H1 (cell line): ENCODE measurements at places on chromosomes 2 and 18. TPM values are rescaled to one million over a fixed set of nuclear protein-coding genes. Genes with fewer than 3 reads are reported as not detected.

Gene FLACC1
- 0.58 and 0.80 TPM in 2 replicates for total RNA-seq

- no peak overlapping the region for H3K27ac ChIP-seq
- H3K36me3 ChIP-seq, result no peaks in the 10 kb centered on the region
- H3K4me3 ChIP-seq, result no peak overlapping the region
- no peaks in the 10 kb centered on the region for H3K27me3 ChIP-seq
Observed at GRCh38 chr2:30139131-30139870, 7.5 kb upstream of the YPEL5 start.

DNA sequence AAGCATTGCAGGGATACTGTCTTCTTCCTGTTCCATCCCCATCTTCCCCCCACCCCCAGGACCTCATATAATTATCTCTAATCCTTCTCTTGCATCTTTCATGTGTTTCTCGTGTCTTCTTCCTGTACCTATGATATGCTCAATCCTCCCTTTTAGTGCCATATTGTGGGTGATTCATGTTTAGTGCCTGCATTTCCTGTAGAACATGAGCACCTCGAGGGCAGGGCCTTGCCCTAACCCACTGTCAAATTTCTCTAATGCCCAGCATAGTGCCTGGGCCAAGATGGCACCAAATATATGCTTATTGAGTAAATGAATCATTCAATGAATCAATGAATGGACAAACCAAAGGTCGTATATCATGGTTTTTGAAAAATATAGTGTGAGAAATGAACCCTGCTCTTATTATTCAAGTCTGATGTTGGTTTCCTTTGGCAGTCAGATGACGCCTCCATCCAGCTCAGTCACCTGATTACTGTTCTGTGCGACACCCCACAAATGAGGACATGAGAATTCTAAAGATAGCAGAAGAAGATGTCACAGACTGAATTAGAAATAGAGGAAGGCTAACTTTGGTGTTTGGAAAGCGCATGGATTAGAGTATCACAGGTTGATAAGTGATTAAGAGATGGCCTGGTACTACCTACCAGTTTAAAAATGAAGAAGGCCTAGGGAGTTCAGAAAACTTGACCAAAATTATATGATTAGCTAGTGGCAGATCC lies 278.4 kb downstream of the PRKCE start:
- DNase-seq, result no peak
- H3K4me1 ChIP-seq, result no peaks in the 10 kb centered on the region
- H3K27me3 ChIP-seq, result no peaks in the 10 kb centered on the region
- no peaks in the 10 kb centered on the region for H3K36me3 ChIP-seq
- H3K27ac ChIP-seq, result no peak overlapping the region

DNA sequence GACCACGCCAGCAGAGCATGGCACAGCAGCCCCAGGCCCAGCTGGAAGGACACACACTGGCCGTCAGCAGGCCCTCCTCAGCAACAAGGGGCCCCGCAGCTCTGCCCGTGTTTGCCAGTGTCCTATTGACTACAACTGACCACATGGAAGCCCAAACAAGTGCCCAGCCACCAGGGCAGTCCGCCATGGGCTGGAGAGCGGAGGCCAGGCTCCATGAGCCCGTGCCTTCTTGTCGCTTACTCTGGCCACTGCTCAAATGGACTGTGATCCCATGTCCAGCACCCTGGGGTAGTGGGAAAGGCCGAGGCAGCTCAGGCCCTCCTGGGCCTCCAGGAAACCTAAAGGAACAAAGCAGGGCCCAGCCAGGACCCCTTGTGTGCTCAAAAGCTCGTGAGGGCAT lies 53.9 kb upstream of the TAF1B start:
- DNase-seq, result no peak
- H3K4me1 ChIP-seq, result no peaks in the 10 kb centered on the region; the same call in 1 of the 2 replicates
- H3K27me3 ChIP-seq, result no peaks in the 10 kb centered on the region

GRCh38 chr18:31206787-31207381 lies 44.2 kb upstream of the DSC1 start:
- H3K4me1 ChIP-seq, result peaks cover 3% of the 10 kb centered on the region
- peak; percentile 52 for DNase-seq
- H3K27ac ChIP-seq, result no peak overlapping the region
- H3K4me3 ChIP-seq, result no peak overlapping the region
- H3K27me3 ChIP-seq, result no peaks in the 10 kb centered on the region

DNA sequence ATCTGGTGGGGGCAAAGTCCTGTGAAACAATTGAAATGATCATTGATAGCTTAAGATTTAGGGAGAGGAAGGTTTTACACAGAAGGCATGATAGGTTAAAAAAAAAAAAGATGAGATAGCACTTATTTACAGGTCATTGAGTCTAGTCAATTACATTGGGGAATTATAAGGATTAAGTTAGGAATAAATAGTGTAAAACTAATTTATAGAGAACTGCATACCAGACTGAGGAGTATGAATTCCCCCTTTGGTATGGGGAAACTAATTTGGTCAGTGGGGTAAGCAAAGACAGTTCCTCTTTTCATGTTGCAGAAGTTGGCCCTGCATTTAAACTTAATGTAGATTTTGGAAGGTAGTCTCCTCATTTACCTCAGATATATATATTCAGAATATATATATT lies 10.8 kb downstream of the GLS start:
- no peak overlapping the region for H3K4me3 ChIP-seq
- no peak overlapping the region for H3K27ac ChIP-seq
- no peaks in the 10 kb centered on the region for H3K4me1 ChIP-seq
- peaks cover 16% of the 10 kb centered on the region; the same call in 1 of the 2 replicates for H3K36me3 ChIP-seq
- no peak for DNase-seq

GRCh38 chr2:23568626-23569190 lies 183.7 kb downstream of the KLHL29 start:
- no peaks in the 10 kb centered on the region for H3K36me3 ChIP-seq
- H3K4me3 ChIP-seq, result no peak overlapping the region
- H3K27ac ChIP-seq, result no peak overlapping the region
- no peaks in the 10 kb centered on the region for H3K27me3 ChIP-seq
- no peak for DNase-seq

Gene GNLY
- not detected in 2 replicates for total RNA-seq

DNA sequence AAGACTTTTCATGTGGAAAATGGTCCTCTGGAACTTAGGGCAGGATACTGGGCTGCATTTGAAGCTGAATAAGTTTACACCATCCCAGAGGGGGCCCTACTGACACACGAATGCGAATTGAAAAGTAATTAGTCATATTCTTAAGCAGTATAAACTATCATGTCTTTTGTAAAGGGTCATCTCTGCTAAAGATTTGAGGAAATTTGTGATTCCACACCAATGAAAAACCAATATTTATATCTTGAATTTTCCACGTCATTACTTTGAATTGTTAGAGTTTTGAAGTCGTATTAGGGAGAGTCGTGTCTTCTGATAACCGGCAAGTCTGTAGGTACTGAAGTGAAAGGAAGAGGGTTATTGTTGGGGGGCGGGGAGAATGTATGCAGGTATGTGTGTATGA lies 4.1 kb upstream of the OTX1 start:
- no peak overlapping the region for H3K27ac ChIP-seq
- H3K27me3 ChIP-seq, result peaks cover 58% of the 10 kb centered on the region
- peaks cover 4% of the 10 kb centered on the region for H3K4me1 ChIP-seq
- no peak overlapping the region for H3K4me3 ChIP-seq

Gene ACTR3
- total RNA-seq, result 184 and 189 TPM in 2 replicates

Gene IMPACT
- total RNA-seq, result 44.6 and 50.6 TPM in 2 replicates

DNA sequence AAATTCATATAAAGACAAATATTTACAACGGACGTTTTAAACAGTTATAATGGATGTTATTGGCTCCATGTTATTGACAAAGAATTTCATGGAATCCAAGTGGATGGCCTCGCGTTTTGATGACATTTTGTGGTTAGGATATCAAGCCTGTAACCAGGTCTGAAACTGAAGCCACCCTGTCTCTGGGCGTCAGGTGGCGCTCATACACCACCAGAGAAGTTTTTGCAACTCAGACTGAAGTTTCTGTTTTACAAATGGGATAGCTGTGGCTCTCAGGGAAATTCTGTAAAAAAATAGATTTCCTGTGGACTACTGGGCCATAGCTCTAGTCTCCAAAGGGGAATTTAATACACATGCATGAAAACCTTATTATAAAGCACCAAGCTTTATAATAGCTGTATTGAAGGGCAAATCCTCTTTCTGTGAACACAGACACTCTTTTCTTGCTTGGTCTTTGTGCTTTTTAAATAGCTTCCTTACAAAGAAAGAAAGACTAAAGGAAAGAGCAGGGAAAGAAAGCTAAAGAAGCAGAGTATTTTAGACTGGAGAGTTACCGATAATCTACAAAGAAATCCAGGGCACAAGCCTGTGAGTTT lies 86.7 kb downstream of the C18orf54 start:
- no peaks in the 10 kb centered on the region for H3K4me1 ChIP-seq
- peak; percentile 81 for DNase-seq
- no peak overlapping the region for H3K4me3 ChIP-seq
- no peaks in the 10 kb centered on the region for H3K27me3 ChIP-seq
- no peaks in the 10 kb centered on the region for H3K36me3 ChIP-seq

- no peak for DNase-seq
- no peaks in the 10 kb centered on the region for H3K4me1 ChIP-seq
- H3K27me3 ChIP-seq, result no peaks in the 10 kb centered on the region
- H3K36me3 ChIP-seq, result no peaks in the 10 kb centered on the region
- H3K4me3 ChIP-seq, result no peak overlapping the region
Observed at GRCh38 chr2:185984670-185985069, 246.1 kb downstream of the FSIP2 start.

Gene ING5
- total RNA-seq, result 47.4 and 49.7 TPM in 2 replicates

- no peak overlapping the region for H3K4me3 ChIP-seq
- no peaks in the 10 kb centered on the region for H3K36me3 ChIP-seq
- no peak overlapping the region for H3K27ac ChIP-seq
- DNase-seq, result no peak
- H3K27me3 ChIP-seq, result no peaks in the 10 kb centered on the region
Observed at GRCh38 chr18:3914109-3914508, 464.1 kb downstream of the TGIF1 start.

Gene AGXT
- not detected in 2 replicates for total RNA-seq

DNA sequence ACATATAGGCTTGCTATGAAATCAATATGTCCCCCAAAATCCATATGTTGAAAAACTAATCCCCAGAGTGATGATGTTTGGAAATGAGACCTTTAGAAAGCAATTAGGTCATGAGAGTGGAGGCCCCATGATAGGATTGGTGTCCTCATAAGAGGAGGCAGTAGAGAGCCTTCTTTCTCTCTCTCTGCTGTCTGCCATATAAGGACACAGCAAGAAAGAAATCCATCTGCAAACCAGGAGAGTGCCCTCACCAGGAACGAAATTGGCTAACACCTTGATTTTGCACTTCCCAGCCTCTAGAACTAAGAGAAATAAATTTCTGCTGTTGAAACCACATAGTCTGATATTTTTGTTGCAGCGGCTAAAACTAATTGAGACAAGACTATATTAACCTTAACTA lies 89.5 kb downstream of the NBAS start:
- no peaks in the 10 kb centered on the region for H3K27me3 ChIP-seq
- no peak overlapping the region for H3K4me3 ChIP-seq
- H3K36me3 ChIP-seq, result no peaks in the 10 kb centered on the region; the same call in 1 of the 2 replicates
- no peaks in the 10 kb centered on the region for H3K4me1 ChIP-seq
- no peak for DNase-seq

- H3K27me3 ChIP-seq, result no peaks in the 10 kb centered on the region
- DNase-seq, result no peak
- H3K27ac ChIP-seq, result no peak overlapping the region
- no peak overlapping the region for H3K4me3 ChIP-seq
- H3K36me3 ChIP-seq, result no peaks in the 10 kb centered on the region
Observed at GRCh38 chr2:69390471-69390870, 3.4 kb upstream of the GFPT1 start.

DNA sequence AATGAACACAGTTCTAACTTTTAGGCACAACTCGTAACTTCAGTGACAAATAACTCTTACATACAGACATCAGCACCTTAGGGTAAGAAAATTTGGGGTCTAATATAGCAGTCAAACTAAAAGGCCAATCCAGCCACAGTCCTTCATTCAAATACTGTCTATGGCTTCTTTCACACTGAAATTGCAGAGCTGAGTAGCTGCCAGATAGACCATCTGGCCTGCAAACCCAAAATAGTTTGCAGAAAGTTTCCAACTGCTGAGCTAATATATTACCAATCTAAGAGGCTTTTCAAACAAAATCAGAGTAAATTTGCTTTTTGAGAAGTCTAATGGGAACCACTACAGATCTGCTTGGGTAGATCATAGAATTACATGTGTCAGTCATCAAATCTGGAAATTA lies 183.4 kb downstream of the GALR1 start:
- no peak overlapping the region for H3K4me3 ChIP-seq
- no peak overlapping the region for H3K27ac ChIP-seq
- no peaks in the 10 kb centered on the region for H3K36me3 ChIP-seq
- no peaks in the 10 kb centered on the region for H3K4me1 ChIP-seq
- no peaks in the 10 kb centered on the region for H3K27me3 ChIP-seq

- no peak overlapping the region for H3K27ac ChIP-seq
- peak overlapping the region; percentile 96 for H3K4me3 ChIP-seq
- H3K36me3 ChIP-seq, result no peaks in the 10 kb centered on the region
- no peak for DNase-seq
- H3K27me3 ChIP-seq, result no peaks in the 10 kb centered on the region
Observed at GRCh38 chr2:190649798-190650390, 1.0 kb downstream of the NAB1 start.

Gene OSR1
- 0.22 TPM in 1 of 2 replicates, not detected in the other for total RNA-seq

Gene IL36B
- not detected in 2 replicates for total RNA-seq

GRCh38 chr18:75010689-75011088 lies 198.2 kb downstream of the PTGR3 start:
- DNase-seq, result no peak
- H3K27ac ChIP-seq, result no peak overlapping the region
- no peaks in the 10 kb centered on the region for H3K36me3 ChIP-seq

DNA sequence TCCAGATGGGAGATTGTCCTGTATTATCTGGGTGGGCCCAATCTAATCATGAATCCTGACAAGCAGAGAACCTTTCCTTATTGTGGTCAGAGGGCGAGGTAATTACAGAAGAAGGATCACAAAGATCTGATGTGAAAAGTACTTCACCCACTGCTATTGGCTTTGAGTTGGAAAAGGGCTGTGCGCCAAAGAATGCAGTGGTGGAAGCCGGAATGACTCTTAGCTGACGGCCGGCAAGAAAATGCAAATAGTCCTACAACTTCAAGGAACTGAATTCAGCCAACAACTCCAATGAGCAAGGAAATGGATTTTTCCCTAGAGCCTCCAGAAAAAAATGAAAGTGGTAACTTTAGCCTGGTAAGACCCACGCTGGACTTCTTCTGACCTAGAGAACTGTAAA lies 67.3 kb downstream of the CTNNA2 start:
- H3K4me3 ChIP-seq, result no peak overlapping the region
- H3K4me1 ChIP-seq, result no peaks in the 10 kb centered on the region
- H3K36me3 ChIP-seq, result no peaks in the 10 kb centered on the region

DNA sequence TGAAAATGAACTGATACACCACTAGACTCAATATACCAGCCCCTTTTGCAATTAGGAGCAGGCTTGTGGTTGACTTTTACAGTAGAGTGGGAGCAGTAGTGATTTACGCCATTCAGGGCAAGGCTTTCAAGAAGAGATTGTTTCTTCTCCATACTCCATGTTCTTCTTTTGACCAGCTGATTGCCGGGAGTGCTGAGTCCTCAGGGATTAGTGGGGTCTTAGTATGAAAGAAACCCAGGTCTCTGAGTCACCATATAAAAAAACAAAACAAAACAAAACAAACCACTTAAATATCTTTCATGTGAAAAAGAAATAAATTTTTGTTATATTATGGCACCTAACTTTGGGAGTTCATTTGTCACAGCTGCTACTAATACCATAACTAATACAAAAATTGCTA lies 465.6 kb upstream of the TRIB2 start:
- H3K4me3 ChIP-seq, result no peak overlapping the region
- no peak overlapping the region for H3K27ac ChIP-seq
- H3K36me3 ChIP-seq, result no peaks in the 10 kb centered on the region
- no peak for DNase-seq
- peaks cover 5% of the 10 kb centered on the region; the same call in 1 of the 2 replicates for H3K4me1 ChIP-seq
- H3K27me3 ChIP-seq, result no peaks in the 10 kb centered on the region
